ENCODE measurements at places on chromosomes 2 and 18. TPM values are rescaled to one million over a fixed set of nuclear protein-coding genes. Genes with fewer than 3 reads are reported as not detected.

DNA sequence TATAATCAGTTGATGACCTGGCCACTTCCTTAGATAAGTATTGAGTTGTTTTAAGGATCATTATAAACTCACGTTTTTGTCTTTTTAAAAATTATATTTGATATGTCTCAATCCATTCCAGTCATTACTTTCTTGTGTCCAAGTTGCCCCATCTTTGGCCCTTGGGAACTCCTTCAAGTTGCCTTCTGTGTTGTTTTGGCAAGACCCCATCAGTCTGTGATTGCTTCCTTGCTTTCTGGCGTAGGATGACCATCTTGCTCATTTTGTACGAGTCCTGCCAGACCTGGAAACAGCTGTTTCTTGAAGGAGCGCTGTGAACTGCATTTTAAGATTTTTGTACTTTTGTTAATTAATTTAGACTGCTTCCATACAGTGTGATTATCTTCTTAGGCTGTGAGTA lies 68.9 kb upstream of the ITM2C start:
- no peaks in the 10 kb centered on the region for H3K27me3 ChIP-seq
- peaks cover 39% of the 10 kb centered on the region for H3K36me3 ChIP-seq
- no peak overlapping the region for H3K4me3 ChIP-seq
- peaks cover 27% of the 10 kb centered on the region for H3K4me1 ChIP-seq

DNA sequence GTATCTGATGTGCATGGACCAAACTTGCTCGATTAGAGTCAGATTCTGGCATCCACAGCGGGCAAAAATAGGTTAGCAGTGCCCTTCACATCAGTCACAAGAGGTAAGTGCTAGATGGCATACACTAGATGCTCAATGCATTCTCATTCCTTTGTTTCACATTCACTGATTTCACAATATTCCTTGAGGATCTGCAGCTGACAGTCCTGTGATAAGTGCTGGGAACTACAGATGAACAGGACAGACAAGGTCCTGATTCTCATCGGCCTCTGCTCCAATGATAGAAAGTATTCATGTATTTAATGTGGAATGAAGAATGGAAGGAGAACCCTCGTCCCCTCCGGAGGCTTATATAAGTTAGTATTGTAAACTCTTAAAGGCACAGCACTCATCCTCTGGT lies 96.8 kb upstream of the SERPINE2 start:
- no peaks in the 10 kb centered on the region for H3K4me1 ChIP-seq
- no peaks in the 10 kb centered on the region for H3K27me3 ChIP-seq
- H3K27ac ChIP-seq, result no peak overlapping the region
- H3K4me3 ChIP-seq, result no peak overlapping the region
- no peak for DNase-seq

DNA sequence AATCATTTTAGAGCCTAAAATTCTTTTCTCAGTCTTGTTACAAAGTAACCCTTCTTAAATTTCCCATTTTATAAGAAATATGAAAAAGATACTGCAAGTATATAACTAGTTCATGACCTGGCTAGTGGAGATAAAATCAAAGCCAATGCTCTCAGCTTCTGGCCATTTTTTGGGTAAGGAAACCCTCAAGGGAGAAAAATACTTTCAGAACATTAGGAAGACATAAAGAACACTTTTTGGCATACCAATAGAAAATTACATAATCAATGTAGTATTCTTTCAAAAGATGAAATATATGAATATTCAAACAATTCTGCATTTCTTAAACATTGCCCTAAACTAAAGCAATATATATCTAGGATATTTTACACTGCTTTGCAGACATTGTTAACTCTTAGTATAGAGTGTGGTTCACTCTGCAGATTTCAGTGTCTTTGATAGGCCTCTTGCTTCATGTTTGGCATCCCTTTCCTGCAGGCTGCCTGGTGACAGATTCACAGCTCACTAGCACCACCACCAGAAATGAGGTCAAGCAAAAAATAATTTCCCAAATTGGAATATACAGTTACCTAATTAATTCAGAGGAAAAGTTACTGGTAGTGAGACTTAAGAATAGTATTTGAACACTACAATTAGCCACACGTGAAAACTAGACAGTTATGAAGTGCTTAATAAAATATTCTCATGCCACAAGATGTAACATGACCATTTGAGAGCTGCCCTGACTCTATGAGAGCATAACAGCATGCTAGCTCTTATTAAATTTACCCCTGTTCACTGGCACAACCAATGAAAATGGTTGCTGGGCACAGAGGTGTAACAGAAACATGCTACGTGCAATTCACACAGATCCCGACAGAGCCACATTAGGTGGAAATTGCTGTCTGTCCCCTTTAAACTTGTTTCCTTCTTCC lies 36.0 kb downstream of the PAIP2B start:
- no peaks in the 10 kb centered on the region for H3K27me3 ChIP-seq
- H3K27ac ChIP-seq, result no peak overlapping the region
- no peaks in the 10 kb centered on the region for H3K36me3 ChIP-seq
- H3K4me1 ChIP-seq, result no peaks in the 10 kb centered on the region
- no peak for DNase-seq

SERPINB11 gene
- total RNA-seq, result not detected

LCT gene
- 0.26 TPM for total RNA-seq

Data from T-cell (primary cell).